ENCODE measurements at places on chromosomes 5 and 9.
A peak's percentile ranks its signal among the peaks of the same experiment; 100 is the strongest.

GRCh38 chr5:104456122-104456521 is 893.5 kb upstream of the NUDT12 start:
- DNase-seq: no peak

DNA sequence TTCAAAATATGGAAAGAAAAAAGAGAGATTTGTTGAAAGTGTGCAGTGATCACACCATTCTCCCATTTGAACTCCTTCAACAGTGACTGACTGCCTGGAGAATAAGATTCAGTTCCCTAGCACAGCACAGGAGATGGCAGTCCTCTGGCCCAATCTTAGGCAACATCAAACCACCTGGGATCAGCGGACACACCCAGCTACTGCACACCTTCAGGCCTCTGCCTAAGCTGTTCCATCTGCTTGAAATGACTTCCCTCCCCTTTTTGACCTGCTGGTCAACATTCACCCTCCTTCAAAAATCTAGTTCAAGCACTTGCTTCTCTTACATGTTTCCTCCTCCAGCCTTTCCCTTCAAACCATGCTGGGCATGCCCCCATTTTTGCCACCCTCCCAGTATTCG is 4.5 kb downstream of the MAPK9 start:
- no peak for DNase-seq

DNA sequence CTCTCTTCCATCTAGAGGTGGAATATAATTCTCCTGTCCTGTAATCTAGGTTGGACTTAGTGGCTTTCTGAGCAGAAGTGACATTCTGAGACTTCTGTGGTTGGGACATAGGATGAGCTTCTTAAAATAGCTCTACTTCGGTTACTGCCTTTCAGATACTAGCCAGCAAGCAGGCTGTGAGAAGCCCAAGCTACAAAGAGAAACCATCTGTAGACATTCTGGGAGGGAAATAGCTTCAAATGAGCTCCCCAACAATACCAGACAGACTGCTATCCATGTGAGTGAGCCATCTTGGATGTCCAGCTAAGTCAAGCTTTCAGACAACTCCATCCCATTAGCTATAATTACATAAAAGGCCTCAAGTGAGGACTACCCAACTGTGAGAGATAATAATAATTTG is 568.9 kb downstream of the DMRTA1 start:
- no peak for DNase-seq

- DNase-seq: no peak
Measured at GRCh38 chr5:2914981-2915484, 163.6 kb upstream of the IRX2 start.

GRCh38 chr9:124790801-124791505 is 14.0 kb downstream of the OLFML2A start:
- no peak for DNase-seq

DNA sequence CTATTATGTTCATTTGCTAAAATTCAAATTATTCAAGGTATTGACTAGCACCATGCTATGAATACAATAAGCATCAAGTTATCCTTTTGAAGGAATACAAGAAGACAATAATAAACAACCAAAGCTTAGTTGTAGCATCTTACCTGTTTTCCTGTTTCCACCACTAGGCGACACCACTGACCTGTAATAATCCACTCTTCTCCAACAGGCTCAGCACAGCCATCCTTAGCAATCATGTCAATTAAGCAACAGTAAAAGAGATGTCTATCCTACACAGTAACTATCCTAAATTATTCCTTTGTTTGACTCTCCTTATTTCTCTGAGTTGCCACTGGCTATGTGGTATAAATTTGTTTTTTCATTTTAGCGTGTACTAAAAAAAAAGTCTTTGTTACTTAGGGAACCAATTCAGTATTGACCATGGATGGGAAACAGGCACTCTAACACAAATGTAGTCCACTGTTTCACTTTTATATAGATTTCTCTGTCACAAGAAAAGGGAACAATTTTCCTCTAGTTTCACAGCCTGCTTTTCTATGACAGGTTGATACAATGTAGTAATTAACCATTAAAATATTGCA is 46.2 kb downstream of the PCA3 start:
- peak; percentile 13 for DNase-seq

DNA sequence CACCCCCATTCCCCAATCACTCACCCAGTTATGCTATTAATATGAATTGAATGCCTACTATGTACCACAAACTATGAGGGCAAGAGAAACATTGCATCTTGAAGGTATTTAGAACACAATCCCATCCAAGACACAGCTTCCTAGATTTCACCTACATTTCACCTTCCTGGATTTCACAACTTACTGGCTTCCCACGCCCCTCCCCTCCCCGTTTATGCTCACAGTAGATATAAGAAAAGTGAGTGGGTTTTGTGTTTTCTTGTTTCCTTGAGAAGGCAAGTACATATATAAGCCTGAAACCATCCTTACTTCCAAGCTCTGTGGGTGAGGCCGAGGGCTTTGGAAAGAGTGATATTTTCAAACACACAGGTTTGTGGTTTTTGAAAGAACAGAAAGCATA is 465.0 kb downstream of the BNC2 start:
- no peak for DNase-seq

- DNase-seq: no peak
Measured at GRCh38 chr5:172605466-172605865, 35.6 kb upstream of the NEURL1B start.

DNA sequence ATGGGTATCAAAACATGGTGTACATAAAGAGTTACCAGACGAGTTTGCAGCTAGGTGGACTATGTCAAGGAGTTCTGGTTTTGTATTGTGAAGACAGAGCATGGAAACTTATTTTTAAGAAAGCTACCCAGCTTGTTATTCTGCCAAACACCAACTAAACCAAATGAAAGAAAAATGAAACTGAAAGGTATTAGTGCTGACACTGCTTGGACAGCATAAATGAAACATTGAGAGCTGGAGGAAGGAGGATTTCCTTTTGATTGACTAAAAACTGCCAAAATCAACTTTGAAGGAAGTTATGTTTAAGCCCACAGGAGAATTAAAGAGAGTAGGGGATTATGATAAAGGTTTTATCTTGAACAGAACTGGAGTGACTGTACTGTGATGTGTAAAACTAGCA is 766.2 kb downstream of the PTPRD start:
- no peak for DNase-seq

DNA sequence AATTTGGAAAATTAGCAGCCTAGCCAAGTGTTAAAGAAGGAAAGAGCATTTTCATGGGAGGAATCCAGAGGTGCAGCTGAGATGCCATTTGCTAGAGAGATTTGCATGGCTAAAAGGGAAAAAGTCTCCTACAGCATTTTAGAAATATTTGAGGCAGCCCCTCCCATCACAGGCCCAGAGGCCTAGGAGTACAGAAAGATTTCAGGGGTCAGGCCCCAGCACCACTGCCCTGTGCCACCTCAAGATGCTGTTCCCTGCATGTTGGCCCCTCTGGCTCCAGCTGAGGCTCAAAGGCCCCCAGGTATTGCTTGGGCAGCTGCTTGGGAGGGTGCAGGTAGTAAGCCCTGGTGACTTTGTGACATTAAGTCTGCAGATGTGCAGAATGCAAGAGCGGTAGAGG is 26.9 kb upstream of the NPR3 start:
- DNase-seq: no peak

DNA sequence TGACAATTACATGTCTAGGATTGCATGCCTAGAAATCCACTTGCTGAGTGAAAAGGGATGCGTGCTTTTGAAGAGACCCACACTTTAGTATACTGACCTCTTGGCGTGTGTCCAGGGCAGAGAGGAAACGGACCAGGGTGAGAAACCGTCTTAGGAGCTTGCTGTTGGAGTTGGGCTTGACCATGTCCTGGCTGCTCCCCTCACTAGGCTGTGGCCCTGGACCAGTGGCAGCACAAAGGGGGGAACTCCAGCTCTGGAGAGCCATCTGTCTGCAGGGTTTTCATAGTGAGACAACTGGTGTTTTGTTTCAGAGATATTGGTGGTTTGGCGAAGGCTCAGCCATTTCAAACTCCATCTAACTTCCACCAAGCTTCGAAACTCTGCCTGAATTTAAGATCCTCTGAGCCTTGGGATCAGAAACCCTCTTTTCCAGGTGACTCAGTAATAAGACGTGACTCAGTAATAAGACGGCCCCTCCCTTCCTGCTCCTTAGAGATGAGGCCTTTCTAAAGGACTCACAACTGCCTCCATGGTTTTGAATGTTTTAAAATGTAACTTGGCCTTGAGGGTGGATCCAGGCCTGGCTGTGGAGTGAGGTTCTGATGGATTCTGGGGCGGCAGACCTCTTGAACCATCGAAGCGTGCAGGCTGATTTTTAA is 165.8 kb downstream of the MELK start:
- DNase-seq: no peak

DNA sequence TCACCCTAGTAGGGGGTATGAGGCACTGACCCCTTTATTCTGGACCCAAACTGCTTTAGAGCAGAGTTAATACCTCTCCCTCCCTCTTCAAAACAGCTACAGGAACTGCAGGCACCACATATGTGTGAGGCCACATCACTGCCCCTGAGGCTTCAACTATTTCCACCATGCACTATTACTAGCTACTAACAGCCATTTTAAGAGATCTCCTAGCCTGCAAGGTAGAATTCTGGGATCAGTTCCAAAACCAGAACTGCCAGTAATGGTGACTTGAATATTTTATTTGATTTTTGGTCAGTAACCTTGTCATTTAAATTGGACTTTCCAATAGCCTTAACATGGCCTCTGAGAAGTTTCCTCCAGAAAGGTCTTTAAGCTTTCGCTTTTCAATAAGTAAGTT is 55.3 kb upstream of the FSD1L start:
- DNase-seq: no peak

DNA sequence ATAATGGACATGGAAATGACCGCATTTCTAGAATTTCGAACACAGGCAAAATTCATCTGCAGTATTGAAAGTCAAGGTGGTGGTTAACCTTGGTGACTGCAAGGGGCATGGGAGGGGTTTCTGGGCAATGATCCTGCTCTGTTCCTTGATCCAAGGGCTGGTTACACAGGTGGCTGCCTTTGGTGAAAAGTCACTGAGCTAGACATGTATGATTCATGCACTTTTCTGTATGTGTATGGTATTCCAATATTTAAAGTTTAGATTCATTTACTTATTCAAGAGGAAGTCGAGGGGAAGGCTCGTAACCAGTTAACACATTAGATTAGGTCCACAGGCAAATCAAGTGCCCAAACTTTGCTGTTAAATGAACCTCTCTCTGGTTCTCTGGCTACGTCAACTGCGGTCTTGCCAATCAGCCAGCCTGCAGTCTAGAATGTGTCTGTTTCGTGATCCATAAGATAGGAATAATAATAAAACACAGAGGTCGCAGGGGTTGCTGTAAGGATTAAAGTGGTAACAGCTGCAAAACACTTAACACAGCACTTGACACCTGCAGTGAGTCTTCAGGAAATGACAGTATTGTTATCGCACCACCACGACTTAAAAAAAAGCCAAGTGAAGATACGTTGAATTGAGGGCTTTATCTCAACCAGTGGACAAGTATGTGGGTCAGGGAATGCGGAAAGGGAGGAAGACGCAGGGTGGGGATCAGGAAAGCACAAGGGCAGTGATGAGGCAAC is 92.5 kb downstream of the TLE1 start:
- no peak for DNase-seq

- no peak for DNase-seq
Measured at GRCh38 chr9:35835216-35835632, 6.2 kb downstream of the TMEM8B start.

DNA sequence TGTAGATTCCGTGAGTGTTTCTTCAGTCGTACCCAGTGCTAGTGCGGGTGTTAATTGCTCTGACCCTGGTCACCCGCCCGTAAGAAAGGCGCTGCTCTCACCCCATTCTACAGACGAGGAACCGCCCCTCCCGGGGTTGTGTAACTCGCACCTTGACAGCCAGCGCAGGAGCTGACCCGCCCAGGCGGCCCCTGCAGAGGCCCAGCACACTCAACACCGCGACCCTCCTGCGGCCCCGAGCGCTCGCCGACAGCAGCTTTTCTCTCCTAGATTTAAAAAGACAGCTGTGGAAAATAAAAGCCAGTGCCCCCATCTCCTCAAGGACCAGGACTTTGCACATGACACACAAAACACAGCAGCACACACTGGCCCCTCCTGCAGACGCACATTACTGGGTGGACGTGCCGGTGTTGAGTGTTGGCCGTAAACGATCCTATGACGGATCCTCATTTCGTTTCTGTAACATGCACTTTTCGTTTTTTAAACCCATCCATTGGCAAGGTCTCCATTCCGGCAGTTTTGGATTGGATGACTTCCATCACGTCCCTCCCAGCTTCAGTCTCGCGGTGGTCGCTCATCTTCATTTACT is 22.9 kb downstream of the OR2V2 start:
- no peak for DNase-seq

GRCh38 chr9:90251316-90251715 is 391.3 kb downstream of the DIRAS2 start:
- no peak for DNase-seq

DNA sequence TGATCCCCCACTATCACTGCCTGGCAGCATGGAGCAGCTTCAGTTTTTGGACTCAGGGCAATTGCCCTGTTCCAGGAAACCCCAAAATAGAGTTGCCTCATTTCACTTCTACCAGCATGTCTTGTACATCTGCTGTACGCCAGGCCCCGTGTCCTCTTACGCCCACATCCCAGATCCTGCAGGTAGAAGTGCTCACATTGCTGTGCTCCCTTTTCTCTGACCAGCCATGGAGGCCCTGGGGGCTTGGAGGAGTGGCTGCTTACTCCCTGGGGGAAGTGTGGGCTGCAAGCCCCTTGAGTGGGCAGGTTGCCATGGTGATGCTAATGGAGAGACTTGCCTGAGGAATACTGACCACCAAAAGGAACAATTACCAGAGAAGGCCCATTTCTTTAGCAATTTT is 55.6 kb upstream of the KCNIP1 start:
- DNase-seq: no peak

- no peak for DNase-seq
Measured at GRCh38 chr9:31908891-31909480, 475.5 kb upstream of the ACO1 start.

GRCh38 chr9:34891386-34891785 is 66.7 kb upstream of the PHF24 start:
- no peak for DNase-seq

DNA sequence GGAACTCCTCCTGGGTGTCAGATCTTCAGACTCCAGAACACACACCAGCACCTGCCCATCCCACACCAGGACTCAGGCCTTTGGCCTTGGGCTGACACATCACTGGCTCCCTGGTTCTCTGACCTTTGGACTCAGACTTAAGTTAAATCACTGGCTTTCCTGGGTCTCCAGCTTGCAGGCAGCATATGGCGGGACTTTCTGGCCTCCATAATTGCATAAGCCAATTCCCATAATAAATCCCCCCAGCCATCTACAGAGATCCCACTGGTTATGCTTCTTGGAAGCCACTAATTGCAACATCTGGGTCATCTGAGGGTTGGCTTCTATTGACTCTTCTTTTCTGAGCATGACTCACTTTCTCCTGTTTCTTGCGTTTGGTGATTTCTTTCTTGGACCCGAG is 80.3 kb upstream of the SARDH start:
- DNase-seq: no peak

GRCh38 chr9:99863955-99864354 is 42.3 kb downstream of the NR4A3 start:
- DNase-seq: no peak

GRCh38 chr5:24904981-24905517 is 260.3 kb upstream of the CDH10 start:
- no peak for DNase-seq
